MCF 10A (cell line): ENCODE measurements at places on chromosomes 1 and 21.
A peak's percentile ranks its signal among the peaks of the same experiment; 100 is the strongest.

DNA sequence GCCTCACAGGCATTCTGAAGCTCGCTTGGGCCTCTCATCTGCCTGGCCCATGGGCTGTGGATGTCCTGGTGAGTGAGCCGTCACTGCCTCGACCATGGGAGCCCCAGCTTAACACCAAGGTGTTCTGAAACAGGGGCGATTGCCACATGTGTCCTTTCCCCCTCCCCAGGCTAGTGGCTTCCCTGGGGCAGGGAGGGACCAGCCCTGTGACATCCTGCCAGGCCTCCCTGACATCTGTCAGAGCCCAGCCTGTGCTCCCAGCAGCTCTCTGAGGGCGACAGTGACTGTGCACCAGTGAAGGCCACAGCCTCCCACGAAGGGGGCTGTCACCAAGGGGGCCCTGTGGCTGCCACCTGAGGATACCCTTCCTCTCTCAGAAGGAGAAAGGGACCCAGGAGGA, 35.9 kb upstream of the CCDC27 start:
- peaks cover 22% of the 10 kb centered on the region for H3K4me1 ChIP-seq
- H3K27me3 ChIP-seq: no peaks in the 10 kb centered on the region
- H3K27ac ChIP-seq: no peak overlapping the region
- no peaks in the 10 kb centered on the region for H3K36me3 ChIP-seq
- no peak for DNase-seq

GRCh38 chr21:33362044-33362555, 37.3 kb downstream of the IFNAR1 start:
- peak overlapping the region; percentile 53 for H3K4me3 ChIP-seq
- H3K36me3 ChIP-seq: peaks cover 17% of the 10 kb centered on the region
- peaks cover 16% of the 10 kb centered on the region for H3K4me1 ChIP-seq

DNA sequence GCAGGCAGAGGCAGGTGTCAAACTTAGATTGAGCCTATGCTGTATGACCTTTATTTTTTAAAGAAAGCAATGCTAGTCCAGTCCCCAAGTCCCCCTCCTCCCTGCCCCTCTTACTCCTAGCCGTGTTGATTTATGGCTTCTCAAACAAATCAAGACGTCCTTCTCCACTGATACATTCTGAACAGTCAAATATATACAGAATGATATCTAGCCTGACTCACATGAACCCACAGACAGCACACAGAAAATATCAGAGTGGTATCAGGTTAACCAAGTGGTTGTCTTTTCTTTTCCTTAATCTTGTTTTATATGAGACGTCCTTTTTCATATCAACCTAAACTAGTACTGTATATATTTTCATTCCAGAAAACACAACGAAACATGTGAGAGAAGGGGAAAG, 13.4 kb downstream of the DAB1 start:
- no peak for DNase-seq
- peaks cover 14% of the 10 kb centered on the region for H3K4me1 ChIP-seq
- H3K4me3 ChIP-seq: no peak overlapping the region
- peak overlapping the region; percentile 82 for H3K27ac ChIP-seq

GRCh38 chr21:22791986-22792560, 1793.9 kb downstream of the NCAM2 start:
- H3K27me3 ChIP-seq: no peaks in the 10 kb centered on the region
- no peak overlapping the region for H3K4me3 ChIP-seq
- H3K27ac ChIP-seq: no peak overlapping the region
